Caudate nucleus (tissue), 63 donors: ENCODE measurements at places on chromosomes 2 and 18.

DNA sequence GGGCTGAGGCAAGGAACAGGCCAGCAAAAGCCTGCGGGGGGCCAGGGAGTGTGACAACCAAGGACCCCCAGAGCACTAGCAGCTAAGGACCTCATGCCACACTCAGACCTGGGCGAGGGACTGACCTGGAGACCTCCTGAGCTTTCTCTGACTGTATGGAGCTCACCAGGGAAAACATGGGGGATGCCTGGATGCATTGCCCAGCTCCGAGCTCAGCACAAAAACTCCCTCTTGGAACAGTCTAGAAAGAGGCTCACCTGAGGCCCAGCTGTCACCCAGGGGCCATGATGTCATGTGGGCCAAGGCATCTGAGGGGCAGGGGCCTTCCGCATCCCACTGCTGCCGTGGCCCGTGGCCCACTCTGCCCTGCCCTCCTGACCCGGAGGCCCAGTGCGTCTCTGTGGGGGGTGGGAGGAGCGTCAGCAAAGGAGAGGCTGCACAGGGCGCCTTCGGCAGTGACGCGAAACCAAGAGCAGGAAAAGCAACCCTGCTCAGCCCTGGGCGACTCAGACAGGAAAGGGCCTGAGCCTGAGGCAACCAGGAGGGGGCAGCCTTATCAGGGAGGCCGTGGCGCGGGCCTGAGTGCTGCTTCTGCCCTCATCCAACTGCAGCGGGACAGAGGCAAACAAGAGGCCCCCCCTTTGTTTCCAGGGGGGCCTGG is 57.3 kb upstream of the ALPP start:
- no peak for DNase-seq

GRCh38 chr2:230688490-230688889 is 24.2 kb upstream of the CAB39 start:
- DNase-seq: no peak

- no peak for DNase-seq
These were observed 65.2 kb upstream of the SNTG2 start for GRCh38 chr2:885230-886071.

GRCh38 chr2:28565720-28566295 is 69.9 kb downstream of the PLB1 start:
- no peak for DNase-seq

DNA sequence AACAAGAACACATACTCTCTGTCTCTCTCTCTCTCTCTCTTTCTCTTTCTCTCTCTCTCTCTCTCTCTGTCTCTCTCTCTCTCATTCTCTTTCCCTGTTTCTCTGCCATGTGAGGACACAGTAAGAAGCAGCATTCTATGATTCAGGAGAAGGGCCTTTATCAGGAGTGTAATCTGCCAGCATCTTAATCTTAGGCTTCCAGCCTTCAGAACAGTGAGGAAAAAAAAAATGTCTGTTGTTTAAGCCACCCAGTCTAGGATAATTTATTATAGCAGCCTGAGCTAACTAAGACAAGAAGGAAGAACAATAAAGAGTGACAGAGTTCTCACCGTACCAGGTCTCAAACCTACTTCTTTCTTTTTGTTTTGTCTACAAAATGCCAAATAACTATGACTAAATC is 399.4 kb downstream of the SOCS6 start:
- no peak for DNase-seq

DNA sequence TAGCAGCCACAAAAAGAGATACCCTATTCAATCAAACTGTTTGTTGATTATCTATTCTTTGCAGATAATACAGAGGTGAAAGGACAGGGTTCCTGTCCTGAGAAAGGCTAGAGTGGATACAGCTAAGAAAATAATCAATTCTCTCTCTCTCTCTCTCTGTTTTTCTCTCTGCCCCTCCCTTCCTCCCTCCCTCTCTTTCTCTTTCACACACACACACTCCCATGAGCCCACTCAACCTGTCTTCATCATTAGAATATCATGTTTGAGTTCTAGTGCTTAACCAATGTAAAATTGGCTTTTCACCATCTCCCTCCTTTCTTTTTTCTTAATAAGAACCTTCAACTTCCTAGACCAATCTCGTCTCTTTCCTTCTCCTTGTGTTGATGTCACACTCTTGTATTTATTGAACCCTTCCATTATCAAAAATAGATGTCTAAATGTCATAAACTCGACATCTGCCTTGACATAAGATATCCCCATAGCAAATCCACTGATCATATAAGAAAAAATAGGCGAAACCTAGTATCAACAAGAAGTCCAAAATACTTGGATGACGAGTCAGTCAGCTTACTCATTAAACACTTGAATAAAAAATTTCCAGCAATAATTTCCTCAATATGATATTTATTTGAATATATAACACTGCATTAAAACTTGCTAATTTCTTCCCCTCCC is 42.8 kb upstream of the CYTIP start:
- no peak for DNase-seq

- DNase-seq: no peak
These were observed 226.1 kb downstream of the VAPA start for GRCh38 chr18:10139783-10140410.

- no peak for DNase-seq
These were observed 262.4 kb upstream of the CHST9 start for GRCh38 chr18:27447451-27447881.

- no peak for DNase-seq
These were observed 34.3 kb downstream of the DARS1 start for GRCh38 chr2:135951041-135951583.

GRCh38 chr2:209495855-209496585 is 72.2 kb downstream of the MAP2 start:
- DNase-seq: no peak

GRCh38 chr2:75195076-75195691 is 4.1 kb downstream of the TACR1 start:
- DNase-seq: no peak

DNA sequence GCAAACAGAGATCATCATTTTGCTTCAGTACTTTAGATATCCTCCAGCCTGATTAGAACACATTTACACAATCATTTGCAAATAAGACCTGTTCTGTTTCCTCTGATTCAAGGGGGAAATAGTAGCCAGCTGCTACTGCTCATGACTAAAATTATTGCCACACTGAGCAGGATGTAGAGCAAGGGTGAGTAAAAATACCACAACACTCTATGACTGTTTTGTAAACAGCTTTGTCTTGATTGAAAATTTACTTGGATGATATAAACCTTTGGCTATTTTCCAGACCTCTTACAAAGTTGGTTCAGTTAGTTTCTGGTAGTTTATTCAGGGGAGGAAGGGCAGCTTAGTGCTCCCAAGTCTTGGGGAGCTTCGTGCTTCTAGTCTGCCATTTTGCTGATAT is 286.4 kb upstream of the CNTNAP5 start:
- no peak for DNase-seq

- DNase-seq: no peak
These were observed 9.8 kb downstream of the EN1 start for GRCh38 chr2:118837621-118838020.

DNA sequence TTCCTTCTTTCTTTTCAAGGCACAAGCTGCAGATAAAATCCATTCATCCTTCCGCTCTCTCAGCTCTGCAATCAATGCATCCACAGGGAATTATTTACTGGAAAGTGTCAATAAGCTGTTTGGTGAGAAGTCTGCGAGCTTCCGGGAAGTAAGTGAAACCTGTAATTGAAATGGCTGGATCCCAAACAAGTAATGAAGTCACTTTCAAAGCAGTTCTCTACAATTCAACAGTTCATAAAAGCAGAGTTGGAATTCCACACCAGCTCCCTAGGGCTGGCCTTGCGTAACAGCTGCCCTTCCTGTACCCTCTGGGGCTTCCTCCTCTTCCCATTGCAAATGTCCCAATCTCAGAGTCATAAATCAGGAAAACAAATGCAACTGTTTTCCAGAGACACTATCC is 9.6 kb downstream of the SERPINB2 start:
- no peak for DNase-seq

GRCh38 chr2:111897630-111897923 is 830 bp upstream of the MERTK start:
- DNase-seq: no peak

DNA sequence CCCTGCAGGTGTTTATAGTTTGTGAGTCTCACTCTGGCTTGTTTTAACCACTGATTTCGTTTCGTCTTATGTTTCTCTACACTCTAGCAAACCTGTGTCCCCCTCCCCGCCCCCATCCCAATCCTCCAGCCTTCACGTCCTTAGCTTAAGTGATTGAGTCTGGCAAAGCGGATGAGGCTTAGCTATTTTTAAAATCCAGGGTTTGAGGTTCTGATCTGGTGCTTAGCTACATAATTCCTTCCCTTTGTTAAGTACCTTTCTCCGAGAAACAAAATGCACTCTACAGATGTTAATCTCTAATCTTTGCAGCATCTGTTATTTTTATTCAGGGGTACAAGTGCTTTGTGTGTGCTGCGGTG is 7.8 kb downstream of the AGAP1 start:
- no peak for DNase-seq

DNA sequence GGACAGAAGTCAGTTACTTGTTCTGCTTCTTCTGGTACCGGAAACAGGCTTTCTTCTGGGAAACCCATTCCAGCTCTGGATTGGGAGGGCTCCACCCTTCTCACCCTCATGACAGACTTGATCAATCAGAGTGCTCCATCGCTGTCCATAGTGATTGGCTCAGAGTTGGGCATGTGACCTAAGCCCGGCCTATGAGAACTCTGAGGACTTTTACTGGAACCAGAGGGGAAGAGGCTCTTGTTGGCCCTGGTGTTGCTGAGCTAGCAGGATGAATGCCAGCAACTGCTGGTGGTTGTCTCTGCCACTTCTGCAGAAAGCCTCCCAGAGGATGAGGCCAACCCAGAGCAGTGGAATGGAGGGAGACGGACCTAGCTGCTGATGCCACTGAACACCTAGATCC is 33.3 kb downstream of the TMEM37 start:
- DNase-seq: no peak

GRCh38 chr2:120867290-120868241 is 131.9 kb downstream of the GLI2 start:
- no peak for DNase-seq

DNA sequence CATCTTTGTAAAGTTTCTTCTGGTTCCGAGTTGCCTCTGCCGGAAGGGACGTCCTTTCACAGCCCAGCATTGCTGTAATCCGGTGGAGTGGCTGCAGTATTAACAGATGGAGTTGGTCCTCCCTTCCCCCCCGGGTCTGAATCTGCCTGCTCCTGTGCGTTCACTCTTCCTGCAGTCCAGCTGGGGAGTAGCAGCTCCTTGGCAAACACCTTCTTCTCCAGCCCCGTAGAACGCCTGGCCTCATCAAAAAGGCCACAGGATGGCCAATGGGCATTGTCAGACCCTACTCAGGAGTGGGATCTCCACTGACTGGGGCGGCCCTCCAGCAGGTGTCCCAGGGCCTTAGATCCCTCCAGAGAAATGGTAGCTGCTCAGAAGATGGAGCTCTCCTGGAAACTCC is 234.0 kb downstream of the FAM210A start:
- DNase-seq: no peak

DNA sequence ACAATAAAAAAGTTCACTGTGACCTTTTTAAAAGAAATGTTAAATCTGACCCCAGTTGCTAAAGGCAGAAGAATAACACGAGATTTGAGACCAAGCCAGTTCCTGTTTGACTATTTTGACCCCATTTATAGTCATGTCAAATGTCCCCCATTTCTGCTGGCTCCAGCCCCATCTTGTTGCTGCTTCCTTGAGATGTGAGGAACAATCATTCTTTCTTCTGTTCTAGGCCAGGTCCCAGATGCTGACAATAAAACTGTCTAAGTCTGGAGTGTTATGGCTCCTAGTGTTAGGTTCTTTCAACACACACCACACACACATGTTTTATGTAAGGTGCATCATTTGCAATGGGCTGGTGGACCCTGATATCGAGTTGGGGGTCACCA is 92.0 kb upstream of the CYP1B1 start:
- no peak for DNase-seq

DNA sequence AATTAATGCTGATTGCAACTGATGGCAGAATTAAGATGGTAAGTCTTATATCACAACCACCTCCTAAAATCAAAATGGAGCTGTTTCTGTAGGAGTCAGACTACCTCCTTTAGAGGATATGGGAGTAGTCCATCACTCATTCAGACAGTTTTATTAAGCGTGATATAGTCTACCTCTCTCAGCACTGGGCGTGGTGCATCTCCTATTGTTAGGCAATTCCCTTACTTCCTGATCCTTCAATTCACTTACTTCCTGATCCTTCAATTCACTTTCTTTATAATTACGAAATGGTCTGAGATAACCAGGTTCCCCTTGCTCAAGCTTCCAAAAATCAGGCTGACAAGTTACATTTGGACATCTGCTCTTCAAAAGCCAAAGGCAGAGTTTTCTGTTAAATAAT is 31.9 kb downstream of the ATP8B1 start:
- no peak for DNase-seq

- DNase-seq: no peak
These were observed 265.5 kb downstream of the CYRIA start for GRCh38 chr2:16400127-16400623.

DNA sequence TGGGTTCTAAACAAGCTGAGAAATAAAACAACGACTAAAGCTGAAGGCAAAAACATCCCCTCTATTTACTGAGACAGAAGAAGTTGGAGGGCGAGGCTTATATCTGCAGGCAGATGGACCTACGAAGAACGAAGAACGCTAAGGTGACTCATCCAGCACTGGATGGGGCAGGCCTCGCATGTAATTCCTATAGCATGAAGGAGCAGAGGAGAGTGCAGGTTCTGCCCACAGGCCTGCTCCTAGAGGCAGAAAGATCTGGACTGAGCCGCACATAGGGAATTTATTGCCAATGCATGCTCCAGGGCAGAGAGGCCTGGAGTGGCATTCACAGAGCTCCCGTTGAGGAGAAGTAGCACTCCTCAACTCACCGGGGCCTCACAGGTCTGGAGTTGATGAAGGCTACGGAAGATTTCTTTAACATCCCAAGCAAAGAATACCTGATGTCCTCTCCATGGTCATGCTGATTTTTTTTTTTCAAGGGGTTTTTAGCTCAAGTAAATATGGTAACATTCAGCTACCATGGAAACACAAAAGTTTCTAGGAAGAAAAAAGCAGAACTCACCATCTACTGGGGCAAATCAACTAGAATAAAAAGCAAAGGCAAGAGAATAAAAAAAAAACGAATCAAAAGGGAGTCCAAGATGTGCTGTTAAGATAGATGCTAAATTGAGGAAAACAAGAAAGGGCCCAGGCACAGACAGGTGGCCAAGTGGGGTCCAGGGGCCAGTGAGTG is 10.4 kb upstream of the METTL21A start:
- DNase-seq: no peak

DNA sequence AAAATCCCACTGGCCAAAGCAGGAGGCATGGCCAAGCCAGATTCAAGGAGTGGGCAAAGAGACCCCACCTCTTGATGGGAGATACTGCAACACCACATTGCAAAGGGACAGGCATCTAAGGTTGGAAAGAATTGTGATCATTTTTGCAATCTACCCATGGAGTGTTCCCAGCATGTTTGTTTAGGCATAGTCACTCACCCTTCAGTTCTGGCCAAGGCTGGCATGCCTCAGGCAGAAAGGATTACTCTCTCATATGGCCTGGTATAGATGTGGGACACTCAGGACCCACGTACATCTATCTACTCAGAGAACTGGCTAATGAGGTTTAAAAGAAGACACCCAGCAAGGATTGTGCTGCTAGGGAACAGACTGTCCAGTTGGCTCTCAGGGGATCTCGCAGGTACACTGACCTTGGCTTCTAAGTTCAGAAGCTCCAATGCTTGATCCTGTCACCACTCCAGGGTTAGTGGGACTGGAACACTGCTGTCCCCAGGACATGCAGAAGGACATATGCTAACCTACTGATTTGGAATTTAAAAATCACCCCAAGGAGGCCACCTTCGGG is 183.7 kb downstream of the KLHL29 start:
- no peak for DNase-seq
